HCEC 1CT (cell line): ENCODE measurements at places on chromosomes 5 and 9.

GRCh38 chr9:113501129-113501686 is 37.7 kb downstream of the RGS3 start:
- no peak for DNase-seq

GRCh38 chr5:139092741-139093343 is 105.3 kb downstream of the SIL1 start:
- no peak for DNase-seq

DNA sequence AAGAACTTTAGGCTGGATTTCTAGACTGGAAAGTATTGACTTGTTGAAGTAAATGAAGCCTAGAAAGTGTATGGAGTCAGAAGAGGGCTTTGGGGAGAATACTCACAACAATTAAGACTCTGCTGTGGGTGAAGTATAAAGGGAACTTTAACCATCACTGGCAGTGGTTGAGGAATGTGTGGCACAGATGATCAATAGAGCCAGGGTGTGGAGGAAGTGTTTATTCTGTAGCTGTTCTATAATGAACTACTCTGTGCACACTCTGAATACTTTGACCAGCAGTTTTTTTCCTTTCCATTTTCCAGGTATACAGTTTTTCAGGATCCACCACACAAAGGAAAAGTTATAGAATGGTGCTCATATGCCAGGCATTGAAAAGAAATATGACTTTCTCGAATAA is 106.7 kb downstream of the SCAMP1 start:
- no peak for DNase-seq

DNA sequence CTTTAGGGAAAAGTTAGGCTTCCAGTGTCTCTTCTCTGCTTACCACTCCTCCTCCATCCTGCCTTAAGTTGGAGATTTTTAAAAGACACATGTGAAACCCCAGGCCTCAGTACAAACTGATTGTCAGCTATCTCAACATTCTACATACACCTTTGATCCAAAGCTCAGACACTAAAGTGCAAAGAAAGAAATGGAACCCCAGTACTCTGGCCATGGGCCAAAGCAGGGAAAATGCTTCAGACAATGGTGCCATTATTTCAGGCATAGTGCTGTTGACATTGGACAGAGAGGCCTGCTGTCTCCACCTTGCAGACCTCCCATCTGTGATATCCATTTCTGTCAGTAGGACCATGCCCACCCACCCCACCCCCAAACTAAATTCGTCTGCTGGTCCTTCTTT is 49.1 kb downstream of the G3BP1 start:
- no peak for DNase-seq

- peak; percentile 31 for DNase-seq
These were observed 40.3 kb upstream of the NAA35 start for GRCh38 chr9:85900504-85901201.
